Central memory CD8-positive, alpha-beta T cell (primary cell): ENCODE measurements at places on chromosomes 12 and 14.
A peak's percentile ranks its signal among the peaks of the same experiment; 100 is the strongest.

GRCh38 chr12:196436-196835 lies 17.5 kb downstream of the SLC6A12 start:
- DNase-seq: no peak
- peaks cover 5% of the 10 kb centered on the region for H3K36me3 ChIP-seq
- H3K4me3 ChIP-seq: no peak overlapping the region

GRCh38 chr12:53171725-53172329 lies 8.7 kb upstream of the ZNF740 start:
- no peaks in the 10 kb centered on the region for H3K4me1 ChIP-seq
- DNase-seq: no peak
- no peak overlapping the region for H3K27ac ChIP-seq
- peaks cover 3% of the 10 kb centered on the region for H3K36me3 ChIP-seq
- H3K27me3 ChIP-seq: no peaks in the 10 kb centered on the region

- no peak overlapping the region for H3K4me3 ChIP-seq
- no peaks in the 10 kb centered on the region for H3K36me3 ChIP-seq
- H3K4me1 ChIP-seq: no peaks in the 10 kb centered on the region
- peaks cover 28% of the 10 kb centered on the region for H3K27me3 ChIP-seq
- no peak for DNase-seq
Measured at GRCh38 chr12:69834576-69834975, 9.5 kb downstream of the MYRFL start.

- no peaks in the 10 kb centered on the region for H3K36me3 ChIP-seq
- no peak overlapping the region for H3K27ac ChIP-seq
- H3K4me3 ChIP-seq: peak overlapping the region; percentile 32
- DNase-seq: no peak
- peaks cover 41% of the 10 kb centered on the region for H3K27me3 ChIP-seq
Measured at GRCh38 chr14:104115131-104115600, 23.2 kb upstream of the KIF26A start.

- no peak for DNase-seq
- peak overlapping the region; percentile 0 for H3K4me3 ChIP-seq
- H3K4me1 ChIP-seq: peaks cover 40% of the 10 kb centered on the region
- H3K27ac ChIP-seq: peak overlapping the region; percentile 77
- H3K36me3 ChIP-seq: no peaks in the 10 kb centered on the region
Measured at GRCh38 chr12:116142936-116143898, 134.3 kb downstream of the MED13L start.

GRCh38 chr14:79514700-79515099 lies 696.6 kb downstream of the DIO2 start:
- no peaks in the 10 kb centered on the region for H3K36me3 ChIP-seq
- no peak overlapping the region for H3K27ac ChIP-seq
- no peaks in the 10 kb centered on the region for H3K27me3 ChIP-seq
- no peaks in the 10 kb centered on the region for H3K4me1 ChIP-seq
- no peak overlapping the region for H3K4me3 ChIP-seq
- DNase-seq: no peak

GRCh38 chr12:44127966-44128710 lies 292.3 kb downstream of the TMEM117 start:
- no peak overlapping the region for H3K27ac ChIP-seq
- peaks cover 2% of the 10 kb centered on the region for H3K36me3 ChIP-seq
- H3K27me3 ChIP-seq: no peaks in the 10 kb centered on the region
- DNase-seq: no peak
- H3K4me1 ChIP-seq: peaks cover 11% of the 10 kb centered on the region
- no peak overlapping the region for H3K4me3 ChIP-seq

DNA sequence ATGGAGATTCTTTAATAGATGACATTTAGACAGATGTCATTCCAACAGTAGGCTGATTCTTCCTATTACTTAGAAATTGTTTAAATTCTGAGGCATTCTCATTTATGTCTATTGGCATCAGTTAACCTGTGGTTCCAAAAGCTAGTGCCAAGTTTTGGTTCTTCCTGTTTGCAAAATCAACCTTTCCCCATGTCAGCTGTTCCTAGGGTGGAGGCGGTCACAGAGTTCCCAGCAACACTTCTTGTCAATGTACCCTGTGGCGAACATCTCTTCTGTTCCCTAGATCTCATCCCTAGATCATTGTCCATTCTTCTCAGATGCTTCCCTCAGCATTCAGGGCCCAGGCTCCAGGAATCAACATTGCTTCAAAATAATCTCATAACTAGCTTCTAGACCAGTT lies 140.9 kb downstream of the PHLDA1 start:
- H3K27me3 ChIP-seq: peaks cover 25% of the 10 kb centered on the region
- no peak for DNase-seq
- H3K36me3 ChIP-seq: no peaks in the 10 kb centered on the region
- H3K4me1 ChIP-seq: no peaks in the 10 kb centered on the region
- no peak overlapping the region for H3K27ac ChIP-seq

- DNase-seq: no peak
- H3K27me3 ChIP-seq: no peaks in the 10 kb centered on the region
- H3K4me3 ChIP-seq: no peak overlapping the region
- H3K27ac ChIP-seq: no peak overlapping the region
Measured at GRCh38 chr12:110530511-110530910, 28.4 kb downstream of the RAD9B start.

GRCh38 chr12:124474709-124475108 lies 92.7 kb downstream of the NCOR2 start:
- no peak overlapping the region for H3K27ac ChIP-seq
- peaks cover 30% of the 10 kb centered on the region for H3K4me1 ChIP-seq
- DNase-seq: no peak
- H3K4me3 ChIP-seq: no peak overlapping the region
- H3K27me3 ChIP-seq: no peaks in the 10 kb centered on the region
- H3K36me3 ChIP-seq: peaks cover 11% of the 10 kb centered on the region

DNA sequence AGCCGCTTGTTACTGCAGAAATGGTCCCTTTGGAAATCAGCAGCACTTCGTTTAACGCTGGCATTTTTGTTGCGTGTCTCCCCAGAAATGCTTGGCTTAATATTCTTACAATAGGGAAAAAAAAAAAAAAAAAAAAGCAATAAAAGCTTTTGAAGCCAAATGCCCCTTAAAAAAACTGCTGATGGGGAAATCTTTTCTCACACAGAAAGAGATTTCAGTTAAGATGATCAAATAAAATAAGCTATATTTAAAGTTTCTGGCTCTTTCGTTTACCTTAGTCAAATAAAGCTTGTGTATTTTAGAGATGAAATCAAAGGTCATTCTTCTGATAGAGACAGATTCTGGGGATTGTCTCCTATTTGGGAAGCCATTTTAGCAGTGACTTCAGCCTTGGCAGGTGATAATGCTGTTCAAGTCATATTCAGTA lies 52.4 kb upstream of the FRS2 start:
- no peak overlapping the region for H3K4me3 ChIP-seq
- H3K27ac ChIP-seq: no peak overlapping the region
- no peaks in the 10 kb centered on the region for H3K27me3 ChIP-seq
- DNase-seq: no peak

DNA sequence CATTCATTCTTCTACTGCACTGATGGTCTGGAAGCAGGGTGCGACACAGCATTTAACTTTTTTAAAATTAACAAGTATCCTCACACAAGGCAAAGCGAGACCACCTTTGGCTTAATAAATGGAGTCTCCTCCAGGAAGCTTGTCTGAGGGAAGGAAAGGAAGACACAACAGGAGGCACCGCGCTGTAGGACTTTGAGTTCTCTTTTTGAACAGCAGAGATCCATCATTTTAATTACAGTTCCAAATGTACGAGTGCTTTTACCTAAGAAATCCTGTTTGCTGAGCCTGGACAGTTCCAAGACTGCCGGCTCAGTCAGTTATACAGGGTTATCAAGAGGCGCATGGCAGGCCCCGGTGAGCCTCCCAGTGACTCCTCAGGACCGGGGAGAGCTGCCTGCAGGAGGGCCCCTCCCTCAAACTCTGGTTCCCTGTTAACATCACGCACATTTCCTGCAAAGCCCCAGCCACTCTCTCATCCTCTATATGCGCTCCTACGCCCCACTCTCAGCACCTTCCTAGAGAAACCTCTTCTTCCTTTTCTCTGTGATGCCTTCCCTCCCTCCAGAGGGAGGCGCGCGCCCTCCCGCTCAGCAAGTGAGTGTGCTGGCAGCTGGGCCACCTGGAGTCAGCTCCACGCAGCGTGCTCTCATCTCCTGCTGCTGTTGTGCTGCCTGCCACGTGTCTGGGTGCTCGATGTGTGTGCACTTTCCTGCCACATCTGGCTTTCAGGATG lies 46.1 kb downstream of the STX2 start:
- no peak for DNase-seq
- H3K27ac ChIP-seq: no peak overlapping the region
- H3K4me1 ChIP-seq: peaks cover 8% of the 10 kb centered on the region
- peaks cover 17% of the 10 kb centered on the region for H3K36me3 ChIP-seq

- no peaks in the 10 kb centered on the region for H3K4me1 ChIP-seq
- H3K36me3 ChIP-seq: no peaks in the 10 kb centered on the region
- H3K27me3 ChIP-seq: peaks cover 9% of the 10 kb centered on the region
- DNase-seq: no peak
- H3K27ac ChIP-seq: no peak overlapping the region
- no peak overlapping the region for H3K4me3 ChIP-seq
Measured at GRCh38 chr12:66594688-66595087, 84.2 kb downstream of the GRIP1 start.

- DNase-seq: no peak
- H3K27ac ChIP-seq: no peak overlapping the region
- no peak overlapping the region for H3K4me3 ChIP-seq
- peaks cover 20% of the 10 kb centered on the region for H3K4me1 ChIP-seq
- H3K36me3 ChIP-seq: peaks cover 14% of the 10 kb centered on the region
Measured at GRCh38 chr14:73133795-73134194, 2.5 kb upstream of the PSEN1 start.

- no peaks in the 10 kb centered on the region for H3K27me3 ChIP-seq
- no peak for DNase-seq
- peaks cover 55% of the 10 kb centered on the region for H3K4me1 ChIP-seq
Measured at GRCh38 chr12:45216983-45217485, 1.1 kb downstream of the ANO6 start.

DNA sequence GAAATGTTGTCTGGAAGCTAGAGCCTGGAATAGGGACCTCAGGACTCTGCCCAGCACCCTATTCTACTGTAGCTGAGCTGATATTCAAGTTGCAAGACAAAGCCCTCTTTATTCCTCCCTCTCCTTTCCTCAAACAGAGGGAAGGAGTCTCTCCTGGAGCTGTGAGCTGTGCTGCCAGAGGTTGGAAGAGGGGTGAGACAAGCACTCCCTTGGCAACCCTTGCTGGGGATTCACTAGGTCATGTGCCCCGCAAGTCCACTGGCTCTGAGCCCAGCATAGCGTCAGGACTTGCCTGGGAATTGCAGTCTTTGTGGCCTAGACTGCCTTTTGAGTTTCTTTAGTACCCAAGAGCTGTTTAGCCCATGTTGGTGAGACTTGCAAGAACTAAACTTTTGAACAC lies 11.4 kb upstream of the ASCL1 start:
- peaks cover 43% of the 10 kb centered on the region for H3K27me3 ChIP-seq
- H3K27ac ChIP-seq: no peak overlapping the region
- no peak for DNase-seq
- peaks cover 4% of the 10 kb centered on the region for H3K4me1 ChIP-seq

DNA sequence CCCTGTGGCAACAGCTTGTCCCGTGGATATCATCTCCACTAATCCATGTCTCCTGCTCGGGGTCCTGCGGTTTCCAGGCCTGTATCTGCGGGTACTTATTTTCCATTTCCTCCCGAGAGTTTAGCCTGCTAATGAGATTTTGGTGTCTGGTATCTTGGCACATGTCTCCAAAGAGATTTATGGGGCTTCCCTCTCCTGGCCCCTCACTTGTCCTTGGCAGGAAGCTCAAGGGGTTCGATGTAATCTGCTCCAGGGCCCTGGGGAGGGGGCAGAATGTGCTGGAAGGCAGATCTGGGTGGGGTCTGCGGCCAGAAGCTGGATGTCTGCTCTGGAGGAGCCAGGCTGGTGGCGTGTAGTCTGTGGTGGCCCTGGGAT lies 85.7 kb downstream of the KIF26A start:
- H3K27ac ChIP-seq: no peak overlapping the region
- H3K4me3 ChIP-seq: no peak overlapping the region
- H3K27me3 ChIP-seq: peaks cover 42% of the 10 kb centered on the region
- peaks cover 5% of the 10 kb centered on the region for H3K4me1 ChIP-seq
- no peaks in the 10 kb centered on the region for H3K36me3 ChIP-seq

- H3K4me3 ChIP-seq: no peak overlapping the region
- no peak for DNase-seq
- H3K4me1 ChIP-seq: no peaks in the 10 kb centered on the region
- H3K27ac ChIP-seq: no peak overlapping the region
Measured at GRCh38 chr12:83536496-83536895, 849.8 kb downstream of the TMTC2 start.

- DNase-seq: no peak
- H3K27ac ChIP-seq: peak overlapping the region; percentile 75
- H3K27me3 ChIP-seq: no peaks in the 10 kb centered on the region
- H3K4me3 ChIP-seq: no peak overlapping the region
- peaks cover 54% of the 10 kb centered on the region for H3K36me3 ChIP-seq
Measured at GRCh38 chr12:14937689-14938088, 648 bp downstream of the ERP27 start.

GRCh38 chr12:31736472-31736871 lies 7.7 kb upstream of the AMN1 start:
- no peak overlapping the region for H3K4me3 ChIP-seq
- H3K27me3 ChIP-seq: no peaks in the 10 kb centered on the region
- peaks cover 5% of the 10 kb centered on the region for H3K36me3 ChIP-seq
- DNase-seq: no peak
- H3K27ac ChIP-seq: peak overlapping the region; percentile 10
- H3K4me1 ChIP-seq: peaks cover 20% of the 10 kb centered on the region

DNA sequence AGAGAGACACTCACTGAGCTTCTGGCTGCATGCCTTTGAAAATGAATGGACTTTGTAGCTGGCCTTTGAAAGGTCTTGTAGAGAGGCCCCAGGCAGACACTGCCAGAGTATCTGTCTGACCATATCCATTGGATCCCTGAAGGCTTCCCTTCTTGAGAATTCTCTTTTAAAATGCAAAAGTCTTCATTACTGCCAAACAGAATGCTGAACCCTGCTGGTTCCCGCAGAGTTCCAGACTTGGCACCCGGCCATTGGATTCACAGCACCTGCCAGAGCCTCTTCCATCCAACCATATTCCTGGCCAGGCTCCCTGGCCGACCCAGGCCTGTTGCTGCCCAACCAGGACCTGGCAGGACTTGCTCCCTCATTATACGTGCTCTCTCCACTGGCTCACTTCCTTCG lies 182.5 kb downstream of the GXYLT1 start:
- no peak overlapping the region for H3K4me3 ChIP-seq
- peaks cover 18% of the 10 kb centered on the region for H3K27me3 ChIP-seq
- DNase-seq: no peak

DNA sequence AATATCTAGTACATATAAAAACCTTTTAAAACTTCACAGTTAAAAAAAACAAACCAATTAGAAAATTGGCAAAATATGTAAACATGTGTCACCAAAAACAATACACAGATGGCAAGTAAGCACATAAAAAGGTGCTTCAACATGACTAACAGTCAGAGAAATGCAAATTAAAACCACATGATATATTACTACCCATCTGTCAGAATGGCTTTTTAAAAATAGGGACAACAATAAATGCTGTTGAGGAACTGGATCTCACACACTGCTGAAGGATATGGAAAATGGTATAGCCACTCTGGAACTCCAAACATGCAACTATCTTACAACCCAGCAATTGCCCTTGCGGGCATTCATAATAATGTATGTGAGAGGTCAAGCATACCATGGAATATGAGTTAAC lies 1153.6 kb downstream of the FLRT2 start:
- no peaks in the 10 kb centered on the region for H3K4me1 ChIP-seq
- H3K27ac ChIP-seq: no peak overlapping the region
- no peak for DNase-seq
- H3K27me3 ChIP-seq: no peaks in the 10 kb centered on the region

GRCh38 chr12:70686299-70686698 lies 49.1 kb upstream of the PTPRB start:
- no peak for DNase-seq
- peaks cover 18% of the 10 kb centered on the region for H3K27me3 ChIP-seq
- H3K27ac ChIP-seq: no peak overlapping the region
- no peak overlapping the region for H3K4me3 ChIP-seq
- no peaks in the 10 kb centered on the region for H3K4me1 ChIP-seq
